ENCODE measurements at places on chromosomes 1 and 21.

- DNase-seq, result peak; percentile 11
These were observed 1.4 kb downstream of the PEA15 start for GRCh38 chr1:160206421-160207117.

DNA sequence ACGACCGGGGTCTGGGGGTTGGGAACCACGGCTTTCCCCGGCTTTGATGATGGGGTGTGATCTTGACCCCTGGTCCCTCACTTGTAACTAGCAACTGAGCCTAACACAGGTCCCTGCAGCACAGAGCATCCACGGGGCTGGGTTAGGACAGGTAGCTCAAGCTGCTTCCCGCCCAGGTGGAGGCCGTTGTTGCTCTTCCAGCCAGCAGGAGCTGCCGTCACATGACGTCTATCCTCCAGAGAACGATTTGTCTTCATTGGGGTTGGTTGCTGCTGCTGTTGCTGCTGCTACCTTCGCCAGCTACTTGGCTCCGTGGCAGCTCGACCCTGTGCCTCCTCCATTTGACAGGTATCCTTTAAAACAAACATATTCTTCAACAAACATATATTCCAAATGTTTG lies 74.3 kb upstream of the ADAR start:
- no peak for DNase-seq

- no peak for DNase-seq
These were observed 301.8 kb upstream of the CHRM3 start for GRCh38 chr1:239084459-239085080.

GRCh38 chr1:47725992-47726855 lies 271.0 kb downstream of the TRABD2B start:
- DNase-seq, result peak; percentile 76

DNA sequence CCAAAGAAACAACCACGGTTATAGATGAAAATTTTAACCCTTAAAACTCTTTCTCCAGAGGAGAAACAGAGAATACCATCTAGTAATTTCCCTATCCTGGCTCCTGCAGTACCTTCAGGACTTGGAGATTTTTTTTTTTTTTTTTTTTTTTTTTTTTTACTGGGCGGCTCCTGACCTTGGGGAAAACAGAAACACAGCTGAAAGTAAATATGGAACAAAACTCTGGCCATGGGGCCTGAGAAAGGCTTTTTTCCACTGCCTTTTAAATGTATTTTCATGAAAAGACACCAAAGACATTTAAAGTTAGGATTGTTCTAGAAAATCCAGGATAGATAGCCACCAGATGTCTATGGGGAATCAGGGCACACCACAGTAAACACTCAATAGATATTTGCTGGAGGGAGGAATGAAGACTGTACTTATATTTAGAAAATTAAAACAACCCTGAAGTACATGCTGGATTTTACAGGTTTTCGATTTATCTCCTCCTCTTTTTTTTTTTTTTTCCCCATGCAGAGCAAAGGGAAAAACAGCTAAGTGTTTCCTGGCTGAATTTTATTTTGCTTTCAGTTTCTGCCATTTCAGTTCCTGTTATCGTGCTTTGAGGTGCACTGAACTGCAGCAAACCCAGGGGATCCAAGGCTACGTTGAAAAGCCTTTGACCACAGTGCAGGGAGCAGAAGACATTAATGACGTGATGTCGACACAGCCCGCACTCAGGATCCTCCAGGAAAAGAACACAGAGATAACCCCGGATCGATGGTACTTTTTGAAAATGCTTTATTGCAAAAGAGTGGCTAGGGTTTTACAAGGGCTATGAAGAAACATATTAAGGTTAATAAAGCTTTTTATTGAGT lies 35.7 kb upstream of the CNN3 start:
- DNase-seq, result peak; percentile 59

- DNase-seq, result no peak
These were observed at the start of gene NR5A2 for GRCh38 chr1:200027264-200027823. Gene NR5A2 (plus strand): TSS chr1:200027710. CDS start chr1:200027848, 138 bp downstream.

DNA sequence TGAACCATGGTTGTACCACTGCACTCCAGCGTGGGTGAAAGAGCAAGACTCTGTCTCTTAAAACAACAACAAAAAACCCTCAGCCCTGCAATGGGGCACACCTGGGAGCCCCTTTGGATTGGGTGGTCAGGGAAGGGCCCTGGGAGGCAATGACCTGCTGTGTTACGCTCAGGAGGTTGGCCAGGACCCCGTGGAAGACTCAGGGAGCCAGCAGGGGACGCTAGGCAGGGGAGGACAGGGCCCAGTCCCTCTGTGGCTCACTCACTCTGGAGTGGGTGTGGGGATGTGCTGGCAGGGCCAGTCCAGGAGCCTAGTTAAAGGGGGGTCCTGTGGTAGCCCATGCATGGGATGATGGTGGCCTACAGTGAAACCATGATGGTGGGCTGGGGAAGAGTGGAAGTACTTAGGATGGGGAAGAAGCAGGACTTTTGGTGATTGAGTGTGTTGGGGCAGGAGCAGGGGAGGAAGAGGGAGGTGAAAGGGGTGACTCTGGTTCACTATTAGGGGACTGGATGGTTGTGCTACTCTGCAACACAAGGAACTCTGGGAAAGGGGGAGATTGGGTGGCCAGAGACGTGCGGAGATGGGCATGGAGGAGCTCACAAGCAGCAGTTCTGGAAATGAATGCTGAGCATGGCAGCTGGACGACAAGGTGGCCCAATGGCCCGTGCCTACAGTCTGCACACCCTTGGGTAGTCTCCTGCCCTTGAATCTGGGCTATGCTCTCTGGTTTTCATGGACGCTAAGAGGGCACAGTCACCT lies 56.3 kb upstream of the FAM20B start:
- DNase-seq, result no peak
